Brain pericyte (primary cell): ENCODE measurements at places on chromosomes 13 and 19.

DNA sequence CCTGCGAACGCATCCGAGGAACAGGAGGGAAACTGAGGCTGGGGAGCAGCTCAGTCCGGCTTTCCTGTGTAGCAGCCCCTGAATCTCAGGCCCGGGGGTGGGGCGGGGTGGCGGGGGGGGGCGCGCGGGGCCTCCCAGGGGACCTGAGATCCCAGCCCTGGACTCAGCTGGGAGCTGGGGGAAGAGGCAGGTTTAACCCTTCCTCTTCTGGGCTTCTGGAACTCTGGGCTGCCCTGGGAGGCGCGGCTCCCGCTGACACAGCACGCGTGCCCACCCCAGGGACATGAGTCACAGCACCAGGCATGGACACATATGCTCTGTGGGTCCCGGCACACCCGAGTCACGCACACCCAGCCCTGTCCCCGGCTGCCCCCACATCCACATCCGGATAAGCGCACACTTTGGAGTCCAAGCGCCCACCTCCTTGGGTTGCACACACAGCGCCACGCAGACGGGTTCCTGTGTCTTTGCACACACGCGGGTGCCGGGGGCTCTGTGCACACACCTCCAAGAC, 3.5 kb upstream of the CIRBP start:
- no peak for DNase-seq

GRCh38 chr19:30428092-30428680, 56.0 kb downstream of the ZNF536 start:
- no peak for DNase-seq

DNA sequence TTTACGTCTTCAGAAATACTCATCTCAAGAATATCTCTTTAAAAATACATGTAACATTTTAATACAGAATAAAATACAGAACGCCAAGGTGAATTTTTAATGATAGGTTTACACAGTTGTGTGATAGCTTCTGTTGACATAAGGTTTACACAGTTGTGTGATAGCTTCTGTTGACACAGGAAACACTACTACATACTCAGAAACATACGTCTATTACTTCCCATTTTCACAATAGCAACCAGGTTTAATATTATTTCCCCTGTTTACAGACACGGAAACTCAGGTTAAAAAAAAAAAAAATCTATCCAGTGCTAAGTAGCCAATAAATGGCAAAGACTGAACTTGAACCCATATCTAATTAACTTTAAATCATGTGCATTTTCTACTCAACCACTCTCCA, 571.2 kb downstream of the LIG4 start:
- DNase-seq = no peak

- no peak for DNase-seq
These were observed 359.4 kb downstream of the ZNF536 start for GRCh38 chr19:30731591-30731990.

GRCh38 chr13:29594710-29595379, 643 bp downstream of the SLC7A1 start:
- no peak for DNase-seq

DNA sequence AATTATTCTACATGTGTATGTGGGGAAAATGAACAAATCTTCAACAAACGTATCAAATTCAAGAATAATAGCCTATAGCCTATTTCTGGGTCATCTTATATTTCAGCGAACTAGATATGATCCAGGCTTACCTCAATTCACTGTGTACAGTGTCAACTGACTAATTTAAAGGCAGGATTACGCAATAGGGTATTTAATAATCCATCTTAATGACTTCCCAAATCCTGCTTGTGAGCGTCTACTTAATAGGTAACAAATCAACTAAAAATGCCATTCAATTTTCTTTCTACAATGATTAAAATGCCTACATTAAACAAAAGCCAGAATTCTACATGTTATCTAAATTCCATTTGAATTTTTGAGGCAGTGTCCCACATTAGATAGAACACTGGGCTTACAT, 67.0 kb downstream of the USP12 start:
- no peak for DNase-seq

DNA sequence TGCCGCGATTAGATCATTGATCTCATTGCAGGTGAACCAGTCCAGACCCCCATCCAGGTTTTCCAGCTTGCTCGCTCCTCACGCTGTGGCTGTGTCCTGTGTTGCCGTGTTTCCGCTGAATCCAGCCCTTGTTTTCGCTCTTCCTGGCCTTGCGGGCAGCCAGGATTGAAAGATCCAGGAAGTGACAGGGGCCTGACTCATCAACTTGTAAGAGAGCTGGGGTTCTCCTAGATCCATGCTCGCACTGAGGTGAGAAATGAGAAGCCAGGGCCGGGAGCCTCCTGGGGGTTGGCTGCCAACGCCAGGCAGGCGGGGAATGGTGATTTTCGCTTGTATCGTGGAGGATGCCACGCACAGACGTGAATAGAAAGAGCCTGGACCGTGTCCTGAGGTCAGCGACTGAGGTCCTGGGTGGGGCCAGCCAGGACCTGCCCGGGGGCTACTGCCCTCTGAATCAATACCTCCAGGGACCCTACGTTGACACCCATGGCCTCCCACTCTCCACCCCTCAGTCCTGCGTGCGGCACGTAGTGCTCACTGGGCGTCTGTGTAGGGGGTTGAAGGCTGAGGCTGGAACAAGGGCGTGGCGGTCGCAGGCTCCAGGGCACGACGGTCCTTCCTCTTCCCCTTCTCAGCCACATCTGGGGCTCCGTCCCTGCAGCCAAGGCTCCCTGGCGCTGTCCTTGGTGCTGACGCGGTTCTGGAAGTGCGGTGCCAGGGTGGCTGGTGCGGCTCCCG, 7.3 kb upstream of the PTPRH start:
- peak; percentile 93 for DNase-seq

GRCh38 chr19:43311706-43312105, 41.8 kb upstream of the CD177 start:
- DNase-seq = no peak

DNA sequence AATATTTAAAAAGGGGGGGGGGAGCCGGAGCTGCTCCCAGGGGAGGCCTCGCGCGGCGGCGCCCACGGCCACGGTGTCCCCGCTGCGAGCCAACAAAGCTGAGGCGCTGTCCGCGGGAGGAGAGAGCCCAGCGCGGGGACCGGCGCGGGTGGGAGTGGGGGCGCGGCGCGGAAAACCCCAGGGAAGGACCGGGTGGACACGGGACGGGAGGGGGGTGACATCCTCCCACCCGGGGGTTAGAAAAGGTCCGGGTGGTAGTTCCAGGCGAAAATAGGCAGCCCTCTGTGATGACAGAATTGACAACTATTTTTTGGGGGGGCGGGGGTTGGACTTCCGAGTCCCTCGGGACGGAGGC, 11.1 kb upstream of the SOX1 start:
- no peak for DNase-seq

DNA sequence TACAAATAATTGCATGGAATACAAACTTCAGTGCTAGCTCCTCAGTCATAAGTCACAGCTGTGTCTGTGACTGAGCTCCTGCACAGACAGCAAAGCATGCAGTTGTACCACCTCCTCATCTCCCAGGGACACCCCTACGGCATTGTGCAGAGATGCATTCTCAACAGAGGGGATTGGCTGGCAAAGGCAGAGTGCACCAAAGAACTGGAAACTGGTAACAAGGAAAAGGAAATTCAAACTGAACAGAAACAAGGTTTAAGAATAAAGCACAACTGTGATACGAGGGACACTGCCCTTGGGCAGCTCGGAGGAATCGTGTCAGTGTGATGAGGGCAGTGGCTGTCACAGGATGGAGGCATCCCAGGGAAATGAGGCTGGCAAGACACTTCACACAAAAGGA, 126.1 kb upstream of the SOX1 start:
- no peak for DNase-seq

DNA sequence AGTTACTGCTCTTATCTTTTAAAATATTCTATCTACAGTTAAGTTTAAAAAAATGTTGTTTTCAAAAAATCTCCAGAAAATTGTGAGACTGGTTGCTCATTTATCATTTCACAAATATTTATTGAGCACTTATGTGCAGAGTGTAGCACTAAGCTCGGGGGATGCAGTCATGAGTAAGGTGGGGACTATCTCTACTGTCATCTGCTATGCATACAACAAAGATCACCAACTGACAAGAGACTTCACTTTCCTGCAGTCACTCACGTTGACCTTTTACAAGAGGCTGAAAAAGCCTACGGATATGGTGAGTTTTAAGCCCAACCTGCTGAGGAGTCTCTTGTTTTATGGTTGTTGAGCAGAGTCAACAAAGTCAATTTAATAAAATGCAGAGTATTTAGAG, 392.5 kb downstream of the KLF12 start:
- DNase-seq = no peak

DNA sequence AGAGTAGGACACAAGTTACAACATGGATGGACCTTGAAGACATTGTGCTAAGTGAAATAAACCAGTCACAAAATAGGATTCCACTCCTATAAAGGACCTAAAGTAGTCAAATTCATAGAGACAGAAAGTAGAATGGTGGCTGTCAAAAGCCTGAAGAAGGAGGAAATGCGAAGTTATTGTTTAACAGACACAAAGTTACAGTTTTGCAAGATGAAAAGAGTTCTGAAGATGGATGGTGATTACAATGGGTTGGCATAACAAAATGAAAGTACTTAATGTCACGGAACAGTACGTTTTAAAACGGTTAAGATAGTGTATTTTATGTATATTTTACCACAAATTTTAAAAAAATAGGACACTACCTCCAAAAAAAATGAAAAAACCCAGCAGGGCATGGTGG, 34.8 kb downstream of the FOXO1 start:
- DNase-seq = no peak

GRCh38 chr19:51531349-51532315, at the start of gene SIGLEC6:
Gene SIGLEC6, minus strand, starts transcription at chr19:51531670. Its CDS starts 22 bp downstream, at chr19:51531648.
- DNase-seq = no peak

DNA sequence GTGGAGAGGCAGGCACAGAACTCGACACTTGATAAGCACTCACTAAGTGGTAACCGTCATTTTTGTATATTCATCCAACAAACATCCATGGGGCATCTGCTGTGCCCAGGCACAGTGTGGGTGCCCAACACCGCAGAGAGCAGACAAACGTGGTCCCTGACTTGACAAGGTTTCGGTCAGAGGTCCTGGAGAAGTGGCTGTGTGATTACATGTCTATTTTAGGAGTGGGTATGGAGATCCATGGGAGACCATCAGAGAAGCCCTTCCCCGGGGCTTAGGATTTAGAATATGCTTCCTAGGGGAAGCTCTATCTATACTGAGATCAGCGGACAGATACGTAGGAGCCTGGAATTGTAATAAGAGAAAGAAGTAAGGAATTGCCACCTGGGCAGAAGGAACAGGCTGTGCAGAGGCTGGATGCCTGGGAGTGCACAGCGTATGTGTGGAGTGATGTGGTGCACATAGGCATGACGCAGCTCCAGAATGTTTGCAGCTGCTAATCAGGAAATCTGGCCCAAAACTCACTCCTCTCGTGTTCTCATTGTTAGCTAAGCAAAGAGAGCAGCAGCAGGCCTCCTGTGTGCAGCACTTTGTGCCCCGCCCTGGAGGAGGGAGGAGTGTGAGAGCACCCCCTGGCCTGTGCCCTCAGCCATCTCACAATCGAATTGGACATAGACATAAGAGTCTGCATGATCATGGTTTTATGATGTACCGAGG, 23.0 kb upstream of the IRS2 start:
- no peak for DNase-seq

DNA sequence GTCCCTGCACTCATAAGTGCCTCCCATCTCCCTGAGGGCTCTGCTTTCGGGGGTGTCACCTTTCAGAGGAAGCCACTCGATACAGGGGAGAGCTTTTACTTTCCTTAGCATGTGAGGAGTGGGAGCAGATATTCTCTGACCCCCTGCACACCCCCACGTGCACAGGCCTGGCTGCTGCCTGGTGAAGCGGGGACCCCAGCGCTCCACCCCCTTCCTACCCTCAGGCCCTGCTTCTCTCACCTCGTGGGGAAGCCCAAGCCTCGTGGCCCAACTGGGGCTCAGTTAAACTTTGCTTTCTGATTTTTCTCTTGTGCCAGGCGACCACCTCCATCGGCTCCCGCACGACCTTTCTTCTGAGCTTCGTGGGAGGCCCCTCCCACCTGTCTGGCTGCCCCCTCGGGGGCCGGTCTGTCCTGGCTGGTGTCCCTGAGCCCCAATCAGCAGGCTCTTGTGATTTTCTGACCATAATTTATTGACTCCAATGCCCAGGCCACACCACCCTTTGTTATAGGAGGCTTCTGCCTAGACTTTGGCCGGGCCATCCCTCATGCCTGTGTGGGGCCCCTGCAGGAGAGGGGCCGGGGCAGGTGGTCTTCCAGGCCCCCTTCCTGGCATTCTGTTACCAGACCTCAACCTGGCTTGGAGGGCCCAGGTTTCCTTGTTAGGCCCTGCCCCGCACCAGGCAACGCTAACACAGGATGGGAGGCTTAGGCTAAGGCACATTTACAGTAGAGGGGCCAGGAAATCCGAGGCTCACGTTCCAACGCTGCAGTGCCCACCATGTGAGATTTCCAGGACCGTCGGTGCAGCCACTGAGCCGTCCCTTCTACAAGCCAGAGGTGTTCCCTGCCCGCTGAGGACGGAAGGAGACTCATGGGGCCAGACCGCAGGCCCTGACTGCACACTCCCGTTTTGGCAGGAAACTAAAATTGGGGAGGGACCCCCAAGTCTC, 3.7 kb downstream of the TMED1 start:
- no peak for DNase-seq

- DNase-seq = no peak
These were observed 308.3 kb downstream of the KCNRG start for GRCh38 chr13:50323440-50324065.

GRCh38 chr13:28609926-28610325, 49.0 kb upstream of the POMP start:
- DNase-seq = no peak

DNA sequence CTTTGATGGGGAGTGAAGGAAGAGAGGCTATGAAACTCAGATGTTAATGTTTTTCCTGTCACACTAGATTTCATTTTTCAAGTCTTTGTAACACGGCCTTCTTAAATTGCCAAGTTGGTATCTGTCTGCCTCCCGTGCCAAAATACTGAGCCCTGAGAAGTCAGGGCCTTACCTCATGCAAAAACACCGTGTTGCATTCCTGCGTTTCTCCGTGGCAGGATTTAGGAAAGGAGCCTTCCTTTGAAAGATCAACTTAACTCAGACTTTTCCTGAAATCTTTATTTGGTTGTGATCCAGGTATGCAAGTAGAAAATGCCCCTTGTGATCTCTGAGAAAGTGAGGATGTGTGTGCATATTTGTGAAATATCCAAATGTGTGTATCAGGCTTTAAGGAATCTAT, 1291.0 kb upstream of the SLC10A2 start:
- no peak for DNase-seq

DNA sequence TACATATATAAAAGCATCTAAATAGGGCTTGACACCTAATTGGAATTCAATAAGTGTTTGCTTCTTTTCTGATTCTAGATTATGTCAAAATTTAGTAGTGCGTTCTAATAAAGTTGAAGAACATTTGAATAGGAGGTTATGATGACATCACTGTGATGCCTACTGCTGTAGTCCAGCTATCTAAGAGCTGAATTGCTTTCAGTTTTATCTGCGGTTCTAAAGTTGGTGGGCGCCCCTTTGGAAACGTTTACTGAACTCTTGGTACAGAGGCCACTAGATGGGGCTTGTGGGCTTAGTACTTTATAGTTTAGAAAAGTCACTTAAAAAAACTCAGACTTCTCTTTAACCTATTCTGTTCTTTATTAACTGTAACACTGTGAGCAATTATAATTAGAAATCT, 776.9 kb downstream of the GPC5 start:
- no peak for DNase-seq

- DNase-seq = peak; percentile 39
These were observed at the start of gene SLITRK5 for GRCh38 chr13:87671031-87671752. Gene SLITRK5, plus strand, starts transcription at chr13:87671371. Its CDS starts 4,018 bp downstream, at chr13:87675389.
